PC-3 (cell line): ENCODE measurements at places on chromosomes 5 and 9.

DNA sequence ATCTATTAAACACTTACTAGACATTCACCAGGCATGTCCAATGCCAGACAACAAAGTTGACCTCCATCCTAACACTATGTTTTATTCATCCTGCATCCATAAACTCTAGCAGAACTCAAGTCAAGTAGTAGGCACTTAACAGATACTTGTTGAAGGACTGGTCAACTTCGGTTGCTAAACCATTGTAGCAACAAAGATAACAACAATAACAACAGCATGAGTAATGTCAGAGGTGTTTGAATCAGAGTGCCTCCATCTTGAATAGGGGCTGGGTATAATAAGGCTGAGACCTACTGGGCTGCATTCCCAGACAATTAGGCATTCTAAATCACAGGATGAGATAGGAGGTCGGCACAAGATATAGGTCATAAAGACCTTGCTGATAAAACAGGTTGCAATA, 180.5 kb upstream of the ZNF462 start:
- no peak overlapping the region for H3K27ac ChIP-seq
- no peaks in the 10 kb centered on the region for H3K36me3 ChIP-seq
- H3K4me3 ChIP-seq = no peak overlapping the region

- DNase-seq = peak; percentile 62
- no peaks in the 10 kb centered on the region for H3K4me1 ChIP-seq
- H3K4me3 ChIP-seq = no peak overlapping the region
- no peak overlapping the region for H3K27ac ChIP-seq
Observed at GRCh38 chr9:76704593-76705204, 59.5 kb upstream of the PCA3 start.

GRCh38 chr9:87149799-87150198, 202.5 kb upstream of the GAS1 start:
- peaks cover 9% of the 10 kb centered on the region; the same call in 1 of the 2 replicates for H3K27me3 ChIP-seq
- H3K27ac ChIP-seq = no peak overlapping the region
- H3K4me3 ChIP-seq = no peak overlapping the region
- no peak for DNase-seq
- no peaks in the 10 kb centered on the region for H3K36me3 ChIP-seq

- no peak for DNase-seq
- H3K36me3 ChIP-seq = no peaks in the 10 kb centered on the region
- no peaks in the 10 kb centered on the region for H3K4me1 ChIP-seq
- H3K27ac ChIP-seq = no peak overlapping the region
- no peaks in the 10 kb centered on the region for H3K27me3 ChIP-seq
Observed at GRCh38 chr5:138955671-138956295, 80.6 kb upstream of the LRRTM2 start.

- H3K27me3 ChIP-seq = no peaks in the 10 kb centered on the region
- peaks cover 52% of the 10 kb centered on the region for H3K4me1 ChIP-seq
- no peaks in the 10 kb centered on the region for H3K36me3 ChIP-seq
- H3K4me3 ChIP-seq = no peak overlapping the region
- peak overlapping the region; percentile 54 for H3K27ac ChIP-seq
Observed at GRCh38 chr5:137145721-137146120, 353.4 kb downstream of the SPOCK1 start.

DNA sequence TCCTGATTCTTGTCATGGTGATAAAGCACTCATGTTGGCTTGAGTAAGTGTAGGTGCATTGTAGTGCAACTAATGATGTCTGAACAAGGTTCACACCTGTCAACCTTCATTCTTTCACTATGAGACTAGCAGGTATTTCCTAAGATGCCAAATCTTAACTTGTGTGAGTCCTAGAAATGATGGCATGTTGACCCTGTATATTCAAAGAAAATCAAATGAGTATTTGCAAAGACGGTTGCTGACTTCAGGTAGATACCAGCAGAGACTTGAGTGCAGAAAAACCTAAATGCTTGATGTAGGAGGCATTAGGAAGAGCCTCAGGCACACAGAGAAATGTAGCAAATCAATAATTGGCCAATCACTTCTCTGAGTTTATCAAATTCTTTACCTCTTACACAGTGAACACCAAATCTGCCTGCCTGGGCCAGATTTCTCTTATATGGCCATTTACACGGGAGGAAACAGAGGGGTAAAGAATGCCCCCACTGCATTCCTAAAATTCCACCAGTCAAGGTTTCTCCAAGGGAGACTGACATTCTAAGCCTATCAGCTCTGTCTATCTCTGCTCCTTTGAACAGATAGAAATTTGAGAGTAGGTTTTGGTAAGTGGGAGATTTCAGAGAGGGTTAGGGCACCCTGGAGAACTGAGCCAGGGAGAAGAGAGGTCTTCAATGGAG, 488.6 kb upstream of the WWC1 start:
- H3K27ac ChIP-seq = no peak overlapping the region
- H3K4me3 ChIP-seq = no peak overlapping the region
- no peaks in the 10 kb centered on the region for H3K36me3 ChIP-seq
- H3K4me1 ChIP-seq = no peaks in the 10 kb centered on the region
- no peak for DNase-seq
- 0 out of 2 replicates have a peak, but pooled peaks cover 22% of the 10 kb centered on the region for H3K27me3 ChIP-seq

DNA sequence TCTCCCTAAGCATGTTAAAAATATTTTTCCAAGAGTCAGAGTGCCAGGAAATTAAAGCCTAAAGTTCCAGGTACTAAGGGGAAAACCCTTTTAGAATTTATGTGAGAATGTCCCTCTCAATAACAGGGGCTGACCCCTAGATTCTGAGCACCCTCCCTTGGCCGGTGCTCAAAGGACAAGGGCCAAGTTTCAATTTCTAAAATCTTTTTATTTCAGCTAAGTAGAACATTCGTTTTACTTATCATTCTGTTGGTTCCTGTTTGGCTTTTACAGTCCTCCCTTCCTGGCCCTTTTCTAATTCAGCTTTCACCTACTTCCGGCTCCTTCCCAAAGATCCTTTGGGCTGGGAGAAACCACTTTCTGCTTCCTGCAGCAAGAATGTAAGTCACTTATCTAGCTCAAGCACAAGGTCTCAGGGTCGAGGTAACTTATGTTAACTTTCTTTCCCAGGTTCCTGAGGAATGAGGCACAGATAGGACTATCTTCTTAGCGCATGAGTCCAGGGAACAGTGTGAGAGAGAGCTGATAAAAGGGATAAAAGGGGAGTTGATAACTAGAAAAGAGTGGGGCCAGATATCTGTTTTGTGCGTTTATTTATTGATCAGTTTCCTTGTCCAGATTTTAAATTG, 34.6 kb upstream of the F2RL2 start:
- no peak for DNase-seq
- H3K27me3 ChIP-seq = no peaks in the 10 kb centered on the region
- H3K4me1 ChIP-seq = no peaks in the 10 kb centered on the region
- no peak overlapping the region for H3K27ac ChIP-seq
- H3K4me3 ChIP-seq = no peak overlapping the region
- H3K36me3 ChIP-seq = no peaks in the 10 kb centered on the region

DNA sequence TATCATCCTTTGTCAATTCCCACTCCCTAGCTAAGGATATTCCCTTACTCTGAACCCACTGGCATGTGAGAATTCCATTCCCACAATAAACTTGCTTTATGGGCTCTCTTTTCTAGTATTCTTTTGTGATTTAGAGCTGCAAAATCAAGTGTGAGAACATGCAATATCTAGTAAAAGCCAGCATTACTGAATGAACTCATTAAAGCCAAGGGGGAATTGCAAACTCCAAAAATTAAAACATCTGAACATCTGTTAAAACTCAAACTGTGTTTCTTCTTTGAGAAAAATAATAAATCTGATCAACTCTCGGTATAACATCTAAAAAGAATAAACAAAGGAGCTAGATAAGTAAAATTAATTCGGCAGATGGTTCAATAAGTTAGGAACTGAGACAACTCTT, 53.1 kb upstream of the MPDZ start:
- no peak overlapping the region for H3K27ac ChIP-seq
- no peaks in the 10 kb centered on the region for H3K27me3 ChIP-seq
- no peaks in the 10 kb centered on the region for H3K36me3 ChIP-seq
- no peak for DNase-seq
- no peak overlapping the region for H3K4me3 ChIP-seq
- no peaks in the 10 kb centered on the region for H3K4me1 ChIP-seq

GRCh38 chr9:93549611-93550010, 26.8 kb upstream of the PHF2 start:
- H3K36me3 ChIP-seq = peaks cover 14% of the 10 kb centered on the region
- H3K4me3 ChIP-seq = no peak overlapping the region
- no peak for DNase-seq
- no peak overlapping the region for H3K27ac ChIP-seq
- no peaks in the 10 kb centered on the region for H3K4me1 ChIP-seq

- no peak for DNase-seq
- H3K4me3 ChIP-seq = no peak overlapping the region
- H3K4me1 ChIP-seq = peaks cover 2% of the 10 kb centered on the region
- no peaks in the 10 kb centered on the region for H3K36me3 ChIP-seq
Observed at GRCh38 chr9:79817438-79818004, 245.8 kb downstream of the TLE4 start.

DNA sequence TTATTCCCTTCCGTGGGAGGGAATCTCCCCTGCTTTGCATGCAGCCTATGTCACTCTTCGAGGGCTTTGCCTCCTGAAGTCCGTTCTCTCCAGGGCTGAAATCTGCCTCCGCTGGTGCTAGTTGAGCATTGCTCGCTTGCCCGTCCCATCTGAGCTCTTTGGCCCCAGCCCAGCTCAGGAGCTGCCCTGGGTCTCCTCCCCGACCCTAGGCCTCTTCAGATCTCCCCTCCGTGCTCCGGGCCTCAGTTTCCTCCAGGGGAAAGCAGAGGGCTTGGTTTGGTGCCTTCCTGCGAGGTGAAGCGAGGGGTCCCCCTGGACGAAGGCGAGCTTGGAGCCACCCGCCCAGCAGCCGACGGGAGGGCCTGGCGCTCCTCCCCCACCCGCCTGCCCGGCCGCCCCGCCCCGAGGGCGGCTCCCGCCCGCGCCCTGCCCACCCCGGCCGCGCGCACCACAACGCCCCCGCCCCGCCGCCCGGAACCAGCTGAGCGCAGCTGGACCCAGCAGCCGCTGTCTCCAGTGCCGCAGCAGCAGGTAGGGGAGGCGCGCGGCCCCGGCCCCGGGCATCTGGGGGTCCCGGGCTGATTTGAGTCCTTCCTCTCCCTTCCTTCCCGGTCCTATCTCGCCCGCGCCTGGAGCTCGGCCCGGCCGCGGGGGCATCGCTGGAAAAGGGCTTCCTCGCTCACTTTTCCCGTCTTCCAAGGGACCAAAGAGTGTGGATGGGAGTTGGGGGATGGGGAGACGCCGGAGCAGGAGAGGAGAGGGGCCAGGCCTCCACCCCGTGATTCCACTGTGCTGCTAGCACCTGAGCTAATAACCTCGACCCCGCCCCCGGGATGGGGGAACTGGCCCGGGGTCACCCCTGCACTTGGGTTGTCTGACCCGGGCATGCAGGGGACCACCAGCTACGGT, at the start of gene GSN:
Gene GSN, plus strand, starts transcription at position 474 of the 909 bp plus-strand sequence. CDS start 33,810 bp downstream, outside the sequence.
- no peak within 1 kb of the TSS; the same call in 1 of the 2 replicates for H3K27ac ChIP-seq
- DNase-seq = peak; percentile 50
- no peaks in the 10 kb centered on the region for H3K27me3 ChIP-seq
- H3K36me3 ChIP-seq = no peaks in the 10 kb centered on the region
- H3K4me1 ChIP-seq = peaks cover 28% of the 10 kb centered on the region

DNA sequence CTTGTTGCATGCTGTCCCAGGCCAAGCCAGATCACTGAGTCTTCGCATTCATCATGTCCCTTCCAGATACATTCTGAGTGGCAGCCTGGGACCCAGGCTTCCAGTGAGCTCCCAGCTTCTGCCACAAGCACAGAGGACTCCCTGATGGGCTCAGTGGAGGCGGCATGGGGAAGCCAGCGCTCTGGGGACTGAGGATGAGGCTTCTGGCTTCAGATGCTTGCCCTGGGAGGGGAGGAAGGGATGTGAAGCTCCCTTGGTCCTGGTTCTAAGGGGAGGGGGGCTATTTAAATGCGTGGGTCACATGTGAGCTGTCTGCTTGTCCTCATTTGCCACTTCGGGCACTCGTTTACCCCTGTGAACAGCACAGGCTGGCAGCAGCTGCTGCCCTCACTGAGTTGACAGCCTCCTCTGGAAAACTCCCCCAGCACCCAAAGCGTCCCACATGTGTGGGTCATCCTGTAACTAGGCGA, 174.0 kb downstream of the NR3C1 start:
- H3K27ac ChIP-seq = no peak overlapping the region
- H3K36me3 ChIP-seq = no peaks in the 10 kb centered on the region
- H3K4me1 ChIP-seq = no peaks in the 10 kb centered on the region
- no peak overlapping the region for H3K4me3 ChIP-seq
- H3K27me3 ChIP-seq = no peaks in the 10 kb centered on the region

DNA sequence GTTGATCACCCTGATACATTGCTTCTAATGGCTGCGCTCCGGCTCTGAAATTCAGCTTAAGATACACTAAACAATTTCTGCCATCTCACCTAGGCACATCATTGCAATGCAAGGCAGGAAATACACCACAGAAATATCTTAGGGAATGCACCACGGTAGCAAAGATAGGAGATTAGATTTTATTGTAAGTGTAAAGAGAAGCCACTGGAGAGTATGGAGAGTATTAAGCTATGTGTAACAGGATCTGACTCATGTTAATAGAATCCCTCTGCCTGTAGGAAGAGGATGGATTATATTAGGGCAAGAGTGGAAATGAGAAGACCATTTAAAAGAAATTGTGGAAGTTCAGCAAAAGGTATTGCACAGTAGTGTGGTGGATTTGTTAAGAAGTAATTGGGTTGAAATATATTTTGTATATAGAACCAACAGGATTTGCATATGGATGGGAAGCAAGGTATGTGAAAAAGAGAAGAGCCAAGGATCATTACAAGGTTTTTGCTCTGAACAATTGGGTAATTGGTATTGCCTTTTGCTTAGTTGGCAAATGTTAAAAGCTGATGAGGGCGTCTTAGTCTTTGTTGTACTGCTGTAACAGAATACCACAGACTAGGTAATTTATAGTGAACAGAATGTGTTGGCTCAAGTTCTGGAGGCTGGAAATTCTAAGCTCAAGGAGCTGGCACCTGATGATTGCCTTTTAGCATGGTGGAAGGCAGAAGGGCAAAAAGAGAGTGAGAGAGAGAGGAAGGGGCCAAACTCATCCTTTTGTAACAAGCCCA, 636.1 kb downstream of the PSAT1 start:
- H3K27me3 ChIP-seq = no peaks in the 10 kb centered on the region
- H3K4me3 ChIP-seq = no peak overlapping the region
- DNase-seq = peak; percentile 82
- H3K27ac ChIP-seq = peak overlapping the region; percentile 93
- H3K4me1 ChIP-seq = peaks cover 15% of the 10 kb centered on the region

DNA sequence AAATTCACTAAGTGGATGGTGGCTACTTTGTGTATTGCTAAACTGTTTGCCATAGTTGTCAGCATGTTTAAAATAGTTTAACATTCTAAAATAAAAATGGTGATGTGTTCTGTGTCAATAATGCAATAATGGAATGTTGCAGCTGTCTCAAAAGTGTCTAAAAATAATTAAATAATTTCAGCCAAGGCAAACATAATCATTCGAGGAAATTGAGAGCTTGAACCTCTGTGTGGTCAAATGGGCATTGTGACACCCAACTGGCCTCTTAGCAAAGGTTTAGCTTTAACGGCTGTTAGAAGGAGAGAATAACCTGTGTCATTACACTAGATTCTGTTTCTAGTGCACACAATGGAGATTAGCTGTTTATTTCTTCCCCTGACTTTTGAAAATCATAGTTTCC, 278.5 kb downstream of the TMEM167A start:
- no peaks in the 10 kb centered on the region for H3K27me3 ChIP-seq
- H3K4me3 ChIP-seq = no peak overlapping the region
- no peak for DNase-seq
- peaks cover 2% of the 10 kb centered on the region; the same call in 1 of the 2 replicates for H3K36me3 ChIP-seq
- peaks cover 8% of the 10 kb centered on the region for H3K4me1 ChIP-seq

GRCh38 chr5:151870820-151871219, 53.8 kb downstream of the GLRA1 start:
- no peak overlapping the region for H3K27ac ChIP-seq
- peak; percentile 84 for DNase-seq
- H3K36me3 ChIP-seq = no peaks in the 10 kb centered on the region
- H3K4me1 ChIP-seq = peaks cover 8% of the 10 kb centered on the region; the same call in 1 of the 2 replicates
